ENCODE measurements at places on chromosomes 12 and 14. TPM values are rescaled to one million over a fixed set of nuclear protein-coding genes. Genes with fewer than 3 reads are reported as not detected.

The LRRIQ1 gene
- 2.7 TPM for total RNA-seq

The BICDL1 gene
- total RNA-seq = 1.0 TPM

The METAP2 gene
- total RNA-seq = 136 TPM

The BDKRB1 gene
- not detected for total RNA-seq

The OLR1 gene
- total RNA-seq = not detected

The MANSC1 gene
- total RNA-seq = 10.5 TPM

The GPX2 gene
- total RNA-seq = 0.33 TPM

The CLEC9A gene
- total RNA-seq = not detected

The TUNAR gene
- not detected for total RNA-seq

The OR4K5 gene
- not detected for total RNA-seq

The GUCY2C gene
- not detected for total RNA-seq

The CPSF6 gene
- total RNA-seq = 167 TPM

The GPD1 gene
- 0.58 TPM for total RNA-seq

The DENND5B gene
- total RNA-seq = 7.2 TPM

The SERPINA12 gene
- not detected for total RNA-seq

The LRRC43 gene
- total RNA-seq = not detected

The TCTN2 gene
- 9.6 TPM for total RNA-seq

The OTX2 gene
- 147 TPM for total RNA-seq

The IFNG-AS1 gene
- not detected for total RNA-seq

The ITPK1 gene
- 38.5 TPM for total RNA-seq

The RAD9B gene
- not detected for total RNA-seq

The ISCA2 gene
- 25.5 TPM for total RNA-seq

The GALNT6 gene
- 0.26 TPM for total RNA-seq

The CCDC198 gene
- total RNA-seq = not detected

The AICDA gene
- total RNA-seq = not detected

The TMTC2 gene
- 3.3 TPM for total RNA-seq

The SERPINA5 gene
- total RNA-seq = not detected

The CYP27B1 gene
- total RNA-seq = 4.5 TPM

The CCND2 gene
- 2.6 TPM for total RNA-seq

The INHBC gene
- not detected for total RNA-seq

The MOAP1 gene
- total RNA-seq = 32.4 TPM

The NFE2 gene
- total RNA-seq = not detected

The CHMP4A gene
- 51.9 TPM for total RNA-seq

The MYF5 gene
- not detected for total RNA-seq

The FAM186B gene
- 0.19 TPM for total RNA-seq

The MYBPC1 gene
- total RNA-seq = 0.09 TPM

The KRR1 gene
- 75.3 TPM for total RNA-seq

The GALNT16 gene
- total RNA-seq = 0.32 TPM

The TPCN1 gene
- total RNA-seq = 18.8 TPM

The RAB3IP gene
- 41.8 TPM for total RNA-seq

The TAS2R46 gene
- 2.2 TPM for total RNA-seq

The SLC25A47 gene
- not detected for total RNA-seq

The TSHR gene
- total RNA-seq = not detected

The ACOT6 gene
- total RNA-seq = not detected

The PTCSC3 gene
- total RNA-seq = not detected

The MORN3 gene
- total RNA-seq = 0.96 TPM

The KSR2 gene
- 0.02 TPM for total RNA-seq

The PPFIA2 gene
- 1.5 TPM for total RNA-seq

The GPR135 gene
- total RNA-seq = 3.4 TPM

The TAS2R42 gene
- not detected for total RNA-seq

The CD4 gene
- total RNA-seq = not detected

The RNASE3 gene
- total RNA-seq = not detected

The KLRD1 gene
- total RNA-seq = 0.31 TPM

The LAG3 gene
- total RNA-seq = 4.1 TPM

The MOK gene
- total RNA-seq = 29.1 TPM

The PAH gene
- total RNA-seq = not detected

The PCED1B gene
- total RNA-seq = 3.1 TPM

The CHGA gene
- 12.7 TPM for total RNA-seq

The CLEC1B gene
- not detected for total RNA-seq
